ENCODE measurements at places on chromosomes 7 and 10.

DNA sequence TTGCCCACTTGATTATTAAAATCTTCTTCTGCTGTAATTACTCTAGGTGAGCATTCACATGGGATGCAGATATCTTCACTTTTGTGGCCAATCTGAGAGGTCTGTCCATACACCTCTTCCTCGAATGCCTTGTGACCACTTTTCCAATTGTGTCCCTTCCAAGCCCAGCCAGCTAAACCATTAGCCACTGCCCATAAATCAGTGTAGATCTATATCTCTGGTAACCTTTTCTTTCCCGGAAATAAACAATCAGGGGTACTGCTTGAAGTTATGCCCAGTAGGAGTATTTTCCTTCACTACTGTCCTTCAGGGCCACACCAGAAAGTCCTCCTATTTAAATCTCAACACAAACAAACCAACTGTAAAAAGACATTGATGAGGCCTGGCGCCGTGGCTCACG, 104.6 kb upstream of the KCNMA1 start:
- ATAC-seq = no peak

- no peak for ATAC-seq
These were observed 24.3 kb downstream of the FAM20C start for GRCh38 chr7:216360-217300.

DNA sequence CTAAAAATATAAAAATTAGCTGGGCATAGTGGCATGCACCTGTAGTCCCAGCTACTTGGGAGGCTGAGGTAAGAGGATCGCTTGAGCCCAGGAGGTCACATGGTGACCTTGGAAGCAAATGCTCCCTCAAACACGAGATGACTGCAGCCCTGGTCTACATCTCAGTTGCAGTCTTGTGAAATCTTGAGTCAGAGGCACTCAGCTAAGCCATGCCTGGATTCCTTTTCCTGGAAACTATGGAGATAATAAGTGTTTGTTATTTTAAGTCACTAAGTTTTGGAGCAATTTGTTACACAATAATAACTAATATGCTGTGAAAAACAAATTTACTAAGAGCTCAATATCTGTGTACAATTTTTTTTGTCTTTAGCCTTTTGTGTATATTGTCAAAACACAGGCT, 284.3 kb upstream of the KAT6B start:
- ATAC-seq = no peak

DNA sequence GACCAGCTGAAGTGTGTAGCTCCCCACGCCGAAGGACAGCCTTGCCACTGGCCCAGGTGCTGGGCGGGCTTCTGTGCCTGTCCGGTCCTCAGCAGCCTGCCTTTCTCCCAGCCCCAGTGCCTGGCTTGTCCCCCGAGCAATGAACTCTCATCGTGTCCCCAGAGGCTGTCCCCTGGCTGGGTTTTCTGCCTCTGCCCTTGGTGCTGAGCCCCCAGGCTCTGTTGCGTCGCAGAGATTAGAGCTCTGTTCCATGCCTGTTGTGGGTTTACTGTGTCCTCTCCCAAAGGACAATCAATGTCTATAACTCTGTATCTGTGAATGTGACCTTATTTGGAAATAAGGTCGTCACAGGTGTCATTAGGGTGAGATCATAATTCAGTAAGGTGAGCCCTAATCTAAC, 226.1 kb upstream of the SHH start:
- ATAC-seq = peak; percentile 16

DNA sequence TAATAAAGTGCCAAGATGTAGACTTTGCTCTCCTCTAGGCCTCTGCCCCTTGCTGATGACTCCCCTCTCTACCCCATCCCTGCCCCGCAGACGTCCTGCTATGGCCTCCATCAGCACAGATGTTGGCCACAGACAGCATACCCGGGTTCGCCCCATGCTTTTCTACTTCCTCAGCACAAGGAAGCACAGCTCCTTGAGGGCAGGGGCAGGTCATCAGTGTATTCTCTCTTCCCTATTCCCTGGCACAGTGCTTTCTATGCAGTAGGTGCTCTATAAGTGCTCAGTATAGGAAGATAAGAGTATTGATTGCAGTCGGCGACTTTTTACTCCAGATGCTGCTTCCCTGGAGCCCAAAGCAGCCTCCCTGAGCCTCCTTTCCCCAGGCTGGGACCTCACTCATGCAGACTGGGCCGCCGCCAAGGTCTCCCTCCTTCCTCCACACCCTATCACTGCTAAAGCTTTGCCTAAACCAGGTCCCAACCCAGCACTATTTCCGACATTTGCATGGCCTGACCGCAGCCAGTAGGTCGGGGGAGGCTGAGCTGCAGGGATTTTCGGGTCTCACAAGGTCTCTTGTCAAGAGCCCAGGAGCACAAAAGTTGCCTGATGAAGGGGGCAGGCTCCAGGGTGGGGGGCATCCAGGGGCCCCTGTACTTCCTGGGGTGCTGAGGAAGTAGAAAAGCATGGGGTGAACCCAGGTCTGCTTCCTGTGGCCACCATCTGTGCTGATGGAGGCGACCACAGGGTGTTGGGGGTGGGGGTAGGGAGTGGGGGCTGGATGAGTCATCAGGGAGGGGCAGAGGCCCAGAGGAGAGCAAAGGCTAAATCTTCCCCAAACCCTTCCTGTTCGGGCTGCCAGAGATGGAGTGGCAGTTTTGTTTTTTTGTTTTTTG, 8.0 kb downstream of the CALHM3 start:
- no peak for ATAC-seq

DNA sequence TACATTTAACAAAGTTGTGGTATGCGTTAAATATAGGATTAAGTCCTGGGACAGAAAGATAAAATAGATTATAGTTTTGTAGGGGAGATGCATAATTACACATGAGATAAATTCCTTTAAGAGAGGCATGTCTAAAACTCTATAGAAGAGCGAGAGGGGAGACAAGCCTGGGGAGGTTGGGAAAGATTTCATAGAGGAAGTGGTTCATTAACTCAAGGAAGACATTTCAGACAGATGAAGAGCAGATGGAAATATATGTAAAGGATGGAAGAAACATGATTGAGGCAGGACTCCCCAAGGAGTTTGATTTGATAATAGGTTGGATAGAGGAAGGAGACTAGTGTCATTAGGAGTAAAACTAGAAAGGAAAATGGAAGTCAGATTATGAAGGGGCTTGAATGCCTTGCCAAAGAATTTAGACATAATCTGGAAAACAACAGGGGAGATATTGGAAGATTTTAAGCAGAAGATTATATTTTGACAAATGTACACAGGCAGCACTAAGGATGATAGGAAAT, 96.1 kb downstream of the PHTF2 start:
- no peak for ATAC-seq

- ATAC-seq = no peak
These were observed 76.0 kb downstream of the DENND2A start for GRCh38 chr7:140564643-140565042.

DNA sequence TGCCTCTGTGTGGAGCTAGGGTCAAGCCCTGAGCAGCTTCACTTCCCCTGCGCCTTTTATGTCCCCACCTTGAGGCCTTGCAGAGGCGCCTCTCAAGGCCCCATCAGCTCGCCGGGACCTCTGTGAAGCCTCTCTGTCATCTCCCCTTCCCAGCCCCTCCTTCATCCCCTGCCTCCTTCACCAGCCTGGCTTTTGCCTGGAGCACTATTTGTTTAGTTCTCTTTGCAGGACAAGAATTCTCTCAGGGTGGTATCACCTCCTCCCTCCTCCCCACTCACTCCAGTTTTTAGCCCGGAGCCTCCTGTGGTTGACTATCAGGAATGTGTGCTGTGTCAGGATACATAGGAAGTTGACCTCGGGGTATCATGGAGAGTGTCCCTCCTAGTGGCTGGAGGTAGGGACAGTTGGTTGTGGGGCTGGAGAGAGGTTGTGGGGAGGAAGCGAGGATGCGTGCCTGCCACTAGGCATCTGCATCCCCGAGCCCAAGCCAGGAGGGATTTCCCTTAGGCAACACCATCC, 89.8 kb upstream of the ANLN start:
- no peak for ATAC-seq

DNA sequence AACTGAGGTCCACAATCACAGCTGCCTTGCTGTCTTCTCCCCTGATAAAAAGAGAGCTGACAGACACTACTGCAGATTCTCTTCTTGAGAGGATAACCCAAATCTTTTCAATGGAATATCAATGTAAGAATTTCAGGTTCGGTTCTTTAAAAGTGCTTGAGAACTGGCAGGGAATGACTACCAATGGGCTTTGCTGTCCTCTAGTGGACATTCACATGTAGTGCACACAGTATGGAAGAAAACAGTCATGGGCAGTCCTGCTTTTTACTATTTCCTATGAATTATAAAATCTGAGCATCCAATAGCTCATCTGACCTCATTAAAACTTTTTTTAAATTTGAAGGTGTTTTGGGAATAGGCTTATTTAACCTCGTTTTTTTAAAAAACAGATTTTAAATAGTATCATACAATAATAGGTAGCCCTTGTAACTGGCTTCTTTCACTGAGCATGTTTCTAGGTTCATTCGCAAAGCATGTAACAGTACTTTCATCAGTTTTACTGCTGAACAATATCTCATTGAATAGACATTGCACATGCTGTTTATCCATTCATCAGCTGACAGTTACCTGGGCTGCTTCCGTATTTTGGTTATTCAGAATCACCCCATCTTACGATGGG, 18.3 kb downstream of the FZD9 start:
- ATAC-seq = peak; percentile 81

DNA sequence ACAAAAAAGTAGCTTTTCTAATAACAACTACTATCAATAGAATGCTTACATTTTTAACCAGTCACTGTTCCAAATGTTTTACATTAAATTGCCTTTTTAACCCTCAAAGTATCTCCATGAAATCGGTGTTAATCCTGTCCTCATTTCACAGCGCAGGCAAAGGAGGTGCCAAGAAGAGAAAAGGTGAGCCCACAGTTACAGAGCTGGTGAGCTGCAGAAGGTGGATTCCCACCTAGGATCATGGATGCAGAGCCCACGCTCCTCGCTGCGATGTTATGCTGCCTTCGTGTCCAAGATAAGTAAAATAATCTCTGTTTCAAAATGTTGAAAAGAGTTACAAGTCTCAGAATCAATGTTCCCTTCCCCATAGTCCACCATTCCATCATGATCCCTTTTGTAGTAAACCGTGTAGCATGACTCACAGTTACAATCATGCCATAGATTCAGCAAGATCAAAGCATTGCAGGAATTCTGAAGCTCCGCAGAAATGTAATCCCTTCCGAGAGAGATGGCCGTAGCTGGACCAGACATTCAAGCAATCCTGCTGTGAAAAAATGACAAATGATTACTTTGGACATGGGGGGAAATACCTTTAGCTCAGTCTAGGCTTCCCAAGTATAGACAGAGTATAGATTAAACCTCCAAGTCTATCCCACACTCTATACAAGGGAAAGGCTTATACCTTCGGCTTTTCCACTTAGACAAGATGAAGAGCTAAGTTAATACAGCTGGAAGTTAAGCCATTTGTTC, 394.7 kb upstream of the AKR1E2 start:
- ATAC-seq = peak; percentile 95
